Naive thymus-derived CD4-positive, alpha-beta T cell (primary cell): ENCODE measurements at places on chromosomes 4 and X. TPM values are rescaled to one million over a fixed set of nuclear protein-coding genes. Genes with fewer than 3 reads are reported as not detected.

The CWH43 gene
- not detected for polyA plus RNA-seq

The RIPPLY1 gene
- polyA plus RNA-seq = 0.53 TPM

GRCh38 chrX:9851890-9852289 is 65.7 kb downstream of the SHROOM2 start:
- H3K4me1 ChIP-seq = no peaks in the 10 kb centered on the region
- no peak overlapping the region for H3K4me3 ChIP-seq
- H3K36me3 ChIP-seq = no peaks in the 10 kb centered on the region
- DNase-seq = no peak
- H3K27me3 ChIP-seq = no peaks in the 10 kb centered on the region

GRCh38 chrX:13764765-13765164 is 30.2 kb downstream of the OFD1 start:
- DNase-seq = no peak
- no peak overlapping the region for H3K27ac ChIP-seq

DNA sequence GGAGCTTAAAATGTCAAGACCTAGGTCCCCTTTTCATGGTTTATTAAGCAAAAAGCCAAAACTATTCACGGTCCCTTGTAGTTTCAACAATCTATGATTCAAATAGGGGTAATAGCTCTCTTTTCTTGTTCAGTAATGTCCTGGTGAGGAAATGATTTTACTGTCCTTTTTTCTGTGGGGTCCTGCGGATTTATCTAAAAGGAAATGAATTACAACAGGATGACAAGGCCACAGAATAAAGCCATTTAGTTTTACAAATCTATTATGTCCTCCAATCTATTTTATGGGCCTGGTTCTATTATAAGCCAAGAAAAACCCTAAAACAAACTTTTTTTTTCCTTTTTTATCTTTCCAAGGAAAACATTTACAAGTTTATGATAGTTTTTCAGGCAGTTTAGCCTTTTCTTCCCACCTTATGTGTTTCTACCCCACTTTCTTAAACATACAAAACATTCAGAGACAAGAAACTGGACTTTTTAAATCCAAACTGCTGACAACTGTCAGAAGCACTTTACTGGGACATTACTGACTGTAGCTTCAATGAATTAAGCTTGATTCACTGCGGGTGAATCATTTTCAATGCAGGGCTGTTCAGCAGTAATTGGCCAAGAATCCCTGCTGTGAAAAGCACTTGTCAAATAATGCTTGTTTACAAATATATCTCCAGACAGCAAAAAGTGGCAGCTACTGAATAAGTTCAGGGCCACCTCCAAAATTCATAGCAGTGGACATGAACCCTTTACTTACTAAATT is 4.3 kb downstream of the EPHA5 start:
- no peak overlapping the region for H3K4me3 ChIP-seq
- no peaks in the 10 kb centered on the region for H3K27me3 ChIP-seq
- no peaks in the 10 kb centered on the region for H3K4me1 ChIP-seq
- no peak overlapping the region for H3K27ac ChIP-seq
- H3K36me3 ChIP-seq = no peaks in the 10 kb centered on the region
- no peak for DNase-seq
